Activated CD8-positive, alpha-beta memory T cell treated with anti-CD3 and anti-CD28 coated beads for 1 hour (primary cell): ENCODE measurements at places on chromosomes 3 and 15.

DNA sequence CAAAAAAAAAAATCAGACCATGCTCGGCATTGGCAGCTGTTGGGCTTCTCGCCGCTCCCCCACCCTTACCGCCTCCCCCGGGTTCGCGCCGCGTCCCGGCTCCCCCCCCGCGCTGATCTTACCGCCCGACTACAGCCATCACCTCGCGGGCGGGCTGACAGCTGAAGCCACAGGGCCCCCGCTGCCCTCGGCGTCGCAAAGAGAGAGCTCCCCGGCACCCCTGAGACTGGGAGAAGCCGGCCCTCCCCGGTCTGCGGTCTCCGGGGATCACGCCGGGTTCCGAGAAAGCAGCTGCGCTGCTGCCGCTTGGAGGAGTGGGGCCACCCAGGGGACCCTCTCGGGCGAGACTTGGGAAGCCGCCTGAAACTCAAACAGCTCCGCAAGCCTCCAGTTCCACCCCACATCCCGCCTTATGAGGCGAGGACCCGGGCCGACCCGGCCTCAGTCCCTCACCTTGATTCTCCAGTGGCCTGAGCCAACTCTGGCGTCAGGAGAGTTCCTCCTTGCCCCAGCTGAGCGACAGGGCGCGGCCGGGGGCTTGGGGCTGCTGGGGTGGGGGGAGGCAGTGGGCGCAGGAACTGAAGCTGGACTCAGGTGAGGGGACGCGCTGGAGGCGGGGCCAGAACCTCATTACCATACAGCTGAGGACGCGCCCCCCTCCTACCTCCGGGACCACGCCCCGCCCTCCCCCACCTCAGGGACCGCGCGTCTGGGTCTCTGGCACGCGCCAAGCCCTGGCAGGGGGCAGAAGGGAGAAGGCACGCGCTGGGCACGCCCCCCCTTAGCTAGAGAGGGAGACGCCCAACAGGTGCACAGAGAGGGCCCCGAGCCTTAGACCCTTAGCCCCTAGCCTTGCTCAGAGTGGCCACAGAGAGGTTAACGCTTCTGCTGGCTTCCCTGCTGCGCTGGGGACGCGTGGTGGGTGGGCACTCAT is 1.0 kb upstream of the DLL4 start:
- no peak for DNase-seq

- DNase-seq, result no peak
These were observed 251.0 kb downstream of the VPS13C start for GRCh38 chr15:61809216-61809615.

GRCh38 chr3:57770009-57770827 is 14.1 kb downstream of the SLMAP start:
- DNase-seq, result no peak

- no peak for DNase-seq
These were observed 160.1 kb downstream of the PDE8A start for GRCh38 chr15:85141726-85142125.

- DNase-seq, result no peak
These were observed 24.0 kb downstream of the ABI3BP start for GRCh38 chr3:100968932-100969906.

DNA sequence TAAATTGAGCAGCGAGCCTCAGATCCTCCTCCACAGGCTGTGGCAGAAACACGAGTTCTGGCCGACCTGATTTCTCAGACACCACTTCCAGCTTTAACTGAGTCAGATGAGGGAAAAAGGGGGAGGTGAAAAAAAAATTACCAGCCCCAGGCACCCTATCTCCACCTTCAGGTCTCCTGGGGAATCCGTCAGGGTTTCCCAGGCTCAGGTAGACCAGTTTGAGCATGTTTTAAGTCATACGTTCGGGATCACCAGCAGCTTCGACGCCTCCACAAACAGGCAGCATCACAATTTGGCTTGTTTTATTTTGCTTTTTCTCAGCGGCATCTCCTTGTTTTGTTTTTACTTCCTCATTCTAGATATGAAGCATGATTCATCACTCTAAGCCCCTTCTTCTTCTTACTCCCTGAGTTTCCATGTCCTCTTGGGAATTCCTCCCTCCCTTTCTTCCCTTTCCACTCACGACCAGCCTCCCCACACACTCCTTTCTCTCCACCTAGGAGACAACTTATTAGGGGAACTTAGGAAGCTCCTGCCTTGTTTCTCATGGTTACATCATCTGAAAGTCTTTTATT is 190.1 kb downstream of the ZNF621 start:
- DNase-seq, result no peak

GRCh38 chr3:186025161-186025560 is 83.7 kb downstream of the ETV5 start:
- no peak for DNase-seq

- DNase-seq, result no peak
These were observed 156.8 kb downstream of the TBC1D5 start for GRCh38 chr3:17585394-17586325.

- no peak for DNase-seq
These were observed 37.8 kb upstream of the MUC4 start for GRCh38 chr3:195849322-195850074.
